ENCODE measurements at places on chromosomes 16 and 17.

DNA sequence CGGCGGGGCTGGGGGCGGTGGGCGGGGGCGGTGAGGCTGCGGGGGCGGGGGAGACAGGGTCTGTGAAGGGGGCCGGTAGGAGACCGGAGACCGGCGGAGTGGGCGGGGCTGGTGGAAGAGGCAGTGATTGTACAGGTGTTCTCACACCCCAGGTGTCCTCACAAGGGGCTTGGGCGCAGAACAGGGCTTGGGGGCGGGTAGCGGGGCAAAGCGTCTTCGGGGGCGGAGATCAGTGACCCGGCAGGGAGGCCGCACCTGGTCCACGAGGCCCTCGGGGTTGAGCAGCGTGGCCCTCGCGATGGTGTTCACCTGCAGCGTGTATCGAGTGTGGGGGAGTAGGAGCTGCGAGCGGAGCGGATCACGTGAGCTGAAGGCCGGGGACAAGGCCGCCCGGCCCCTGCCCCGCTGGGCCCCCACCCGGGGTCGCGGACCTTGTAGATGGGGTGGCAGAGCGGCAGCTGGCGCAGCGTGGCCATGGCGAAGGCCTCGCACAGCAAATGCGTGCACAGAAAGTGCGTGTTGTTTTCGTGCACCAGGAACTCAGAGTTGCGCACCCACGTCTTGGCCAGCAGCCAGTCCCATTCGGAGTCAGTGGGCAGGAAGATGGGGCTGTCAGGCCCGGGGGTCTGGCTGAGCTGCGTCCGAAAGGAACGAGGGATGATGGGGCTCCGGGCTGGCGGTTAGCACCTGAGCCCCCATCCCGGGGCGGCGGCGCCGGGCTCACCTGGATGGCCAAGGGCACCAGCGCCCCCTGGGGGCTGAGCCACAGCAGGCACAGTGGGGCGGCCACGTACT, 8.5 kb downstream of the ALOXE3 start:
- DNase-seq, result peak; percentile 66

GRCh38 chr16:57049678-57050077, 42.7 kb upstream of the CPNE2 start:
- DNase-seq, result no peak

GRCh38 chr17:37648555-37648954, 5.3 kb upstream of the DDX52 start:
- no peak for DNase-seq

DNA sequence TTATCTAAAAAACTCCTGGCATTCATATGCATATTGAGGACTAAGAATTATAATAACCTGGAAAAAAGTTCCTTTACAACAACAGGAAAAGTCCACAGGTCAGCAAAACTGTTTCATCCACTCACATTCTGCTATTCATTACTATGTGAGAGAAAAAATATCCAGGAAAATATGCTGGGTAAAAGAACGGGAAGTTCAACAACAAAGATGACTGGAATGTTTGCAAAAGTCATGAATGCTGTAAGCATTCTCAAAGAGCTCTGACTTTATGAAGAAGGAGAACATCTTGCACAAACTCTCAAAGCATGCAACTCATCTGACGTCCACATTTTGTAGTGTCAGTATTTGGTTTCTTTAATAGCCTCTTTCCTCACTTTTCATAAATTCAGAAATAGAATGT, 56.9 kb upstream of the ALDH3A1 start:
- DNase-seq, result no peak

DNA sequence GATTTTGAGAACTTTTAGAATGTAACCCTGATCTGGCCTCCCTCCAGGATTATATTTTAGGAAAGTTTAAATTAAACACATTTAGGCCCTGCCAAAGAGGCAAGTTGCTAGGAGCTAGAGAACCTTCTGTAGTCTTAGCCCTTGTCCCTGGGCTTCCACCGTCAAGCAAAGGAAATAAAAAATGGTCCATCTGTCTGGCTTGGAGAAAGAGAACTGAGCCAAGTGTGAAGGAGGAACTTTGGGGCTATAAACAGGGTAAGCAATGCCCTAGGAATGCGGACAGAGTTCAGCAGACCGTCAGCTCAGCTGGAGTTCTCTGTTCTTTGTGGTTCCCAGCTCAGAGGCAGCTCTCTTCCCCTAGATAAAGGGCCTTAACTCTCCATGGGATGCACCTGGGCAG, 29.6 kb downstream of the RCVRN start:
- no peak for DNase-seq

- no peak for DNase-seq
These were observed 2.1 kb downstream of the ESRP2 start for GRCh38 chr16:68233835-68234187.

DNA sequence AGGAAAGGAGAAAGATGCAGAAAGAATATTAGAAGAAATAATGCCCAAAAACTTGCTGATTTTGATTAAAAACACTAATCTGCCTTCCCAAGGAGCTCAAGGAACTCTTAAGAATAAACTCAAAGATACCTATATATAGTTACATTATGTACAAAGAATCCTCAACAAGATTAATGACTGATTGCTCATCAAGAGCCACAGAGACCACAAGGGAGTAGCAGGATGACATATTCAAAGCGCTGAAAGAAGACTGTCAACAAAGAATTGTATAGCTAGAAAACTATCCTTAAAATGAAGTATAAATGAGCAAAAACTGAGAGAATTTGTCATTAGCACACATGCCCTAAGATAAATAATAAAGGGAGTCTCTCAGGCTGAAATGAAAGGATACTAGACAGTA, 6.2 kb downstream of the LPCAT2 start:
- DNase-seq, result no peak
